ENCODE measurements at places on chromosomes 12 and 14.

- no peak for DNase-seq
Observed at GRCh38 chr14:53209370-53209769, 56.2 kb upstream of the DDHD1 start.

DNA sequence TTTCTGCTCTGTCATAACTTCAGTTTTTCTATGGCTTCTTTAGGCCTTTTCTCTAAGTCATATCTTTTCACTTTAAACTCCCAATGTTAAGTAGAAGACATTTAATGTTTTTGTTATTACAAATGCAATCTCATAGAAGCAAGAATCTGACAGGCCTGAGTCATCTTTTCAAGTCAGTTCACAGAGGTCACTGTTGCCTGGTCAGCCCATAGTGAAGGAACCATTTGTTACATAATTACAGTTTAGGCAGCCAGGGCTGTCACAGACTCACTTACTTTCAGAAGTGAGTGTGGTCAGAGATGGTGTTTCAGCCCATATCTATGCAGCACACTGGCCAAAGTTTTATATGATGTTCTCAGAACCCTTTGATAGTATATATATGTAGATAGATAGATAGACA, 46.5 kb downstream of the CCER1 start:
- DNase-seq, result no peak

- DNase-seq, result no peak
Observed at GRCh38 chr12:121356657-121357056, 4.4 kb upstream of the ANAPC5 start.

DNA sequence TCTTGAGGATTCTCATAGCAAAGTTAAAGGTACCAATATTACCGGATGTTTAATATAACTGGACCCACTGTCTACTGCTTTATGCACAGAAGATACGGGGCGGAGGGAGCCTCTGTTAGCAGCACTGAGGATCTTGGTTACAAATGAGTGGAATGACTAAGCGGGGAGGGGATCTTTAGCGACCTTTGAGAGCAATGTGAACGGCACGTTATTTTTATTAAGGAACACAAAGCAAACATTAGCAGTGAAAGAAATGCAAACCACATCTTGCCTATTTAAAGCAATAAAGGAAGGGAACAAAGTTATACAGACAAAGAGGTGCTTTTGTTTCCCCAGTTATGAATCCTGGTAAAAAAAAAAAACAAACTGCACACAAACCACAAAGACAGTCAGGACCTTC, 27.1 kb upstream of the PRMT8 start:
- no peak for DNase-seq

- no peak for DNase-seq
Observed at GRCh38 chr12:109988903-109989302, 7.3 kb downstream of the GIT2 start.

- DNase-seq, result no peak
Observed at GRCh38 chr12:79871621-79872020, 63.3 kb downstream of the PPP1R12A start.
